ENCODE measurements at places on chromosomes 12 and 14. TPM values are rescaled to one million over a fixed set of nuclear protein-coding genes. Genes with fewer than 3 reads are reported as not detected.

- peaks cover 8% of the 10 kb centered on the region for H3K4me1 ChIP-seq
- H3K27ac ChIP-seq: no peak overlapping the region
- peaks cover 2% of the 10 kb centered on the region for H3K27me3 ChIP-seq
- no peak for DNase-seq
Observed at GRCh38 chr14:65204056-65204455, 101.7 kb upstream of the MAX start.

The ZNF268 gene
- 34.5 TPM for total RNA-seq

DNA sequence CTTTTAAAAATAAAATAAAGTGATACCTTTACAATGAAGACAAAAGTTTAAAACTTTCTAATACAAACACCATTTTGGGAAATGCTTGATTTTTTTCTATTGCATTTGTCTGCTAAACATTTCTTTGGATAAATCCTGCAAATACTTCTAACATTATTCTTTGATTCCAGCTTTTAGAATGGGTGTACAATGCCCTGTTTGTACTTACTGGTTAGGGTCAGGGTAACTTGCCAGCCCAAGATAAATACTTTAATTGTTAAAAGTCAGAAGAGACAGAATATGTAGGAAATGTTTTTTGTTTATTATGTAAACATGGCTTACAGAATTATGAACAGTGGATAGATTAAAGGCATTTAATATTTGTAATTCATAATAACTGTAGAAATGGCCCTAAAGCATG lies 60.5 kb downstream of the WASHC4 start:
- DNase-seq: no peak
- H3K36me3 ChIP-seq: peaks cover 18% of the 10 kb centered on the region
- H3K4me3 ChIP-seq: no peak overlapping the region
- peaks cover 9% of the 10 kb centered on the region for H3K4me1 ChIP-seq
- no peak overlapping the region for H3K27ac ChIP-seq
- H3K27me3 ChIP-seq: no peaks in the 10 kb centered on the region

- H3K36me3 ChIP-seq: peaks cover 2% of the 10 kb centered on the region
- H3K4me1 ChIP-seq: peaks cover 9% of the 10 kb centered on the region
- no peak overlapping the region for H3K27ac ChIP-seq
- H3K4me3 ChIP-seq: no peak overlapping the region
- no peaks in the 10 kb centered on the region for H3K27me3 ChIP-seq
- no peak for DNase-seq
Observed at GRCh38 chr12:89461649-89462612, 62.7 kb downstream of the GALNT4 start.

DNA sequence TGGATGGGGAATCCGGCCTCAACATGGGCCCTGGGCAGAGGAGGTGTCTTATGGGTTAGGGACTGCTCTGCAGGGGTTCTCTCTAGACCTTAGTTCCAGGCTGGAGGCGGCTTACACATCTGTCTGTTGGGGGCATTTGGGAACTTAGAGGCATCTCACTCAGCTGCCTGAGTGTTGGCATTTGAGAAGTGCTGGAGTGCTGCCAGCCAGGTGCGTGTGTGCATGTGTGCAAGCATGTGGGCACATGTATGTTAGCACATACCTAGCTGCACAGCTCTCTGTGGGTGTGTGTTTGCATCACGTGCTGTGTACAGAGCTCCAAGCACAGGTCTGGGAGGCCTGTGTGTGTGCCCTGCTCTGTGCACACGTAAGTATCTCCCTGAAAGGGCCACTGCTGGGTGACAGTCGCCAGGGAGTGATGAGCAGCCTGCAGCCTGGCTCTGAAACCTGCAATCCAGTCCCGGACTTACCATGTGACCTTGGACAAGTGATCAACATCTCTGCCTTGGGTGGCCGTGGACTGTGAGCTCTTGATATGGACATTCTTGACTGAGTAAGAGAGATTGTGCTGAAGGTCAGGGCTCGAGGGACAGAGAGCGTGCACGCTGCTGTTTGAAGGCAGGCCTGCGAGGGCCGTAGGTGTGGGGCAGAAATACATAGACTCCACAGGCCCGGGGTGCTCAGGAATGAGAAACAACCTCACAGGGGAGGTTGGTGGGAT lies 5.2 kb downstream of the LRTM2 start:
- DNase-seq: no peak
- H3K27ac ChIP-seq: no peak overlapping the region

DNA sequence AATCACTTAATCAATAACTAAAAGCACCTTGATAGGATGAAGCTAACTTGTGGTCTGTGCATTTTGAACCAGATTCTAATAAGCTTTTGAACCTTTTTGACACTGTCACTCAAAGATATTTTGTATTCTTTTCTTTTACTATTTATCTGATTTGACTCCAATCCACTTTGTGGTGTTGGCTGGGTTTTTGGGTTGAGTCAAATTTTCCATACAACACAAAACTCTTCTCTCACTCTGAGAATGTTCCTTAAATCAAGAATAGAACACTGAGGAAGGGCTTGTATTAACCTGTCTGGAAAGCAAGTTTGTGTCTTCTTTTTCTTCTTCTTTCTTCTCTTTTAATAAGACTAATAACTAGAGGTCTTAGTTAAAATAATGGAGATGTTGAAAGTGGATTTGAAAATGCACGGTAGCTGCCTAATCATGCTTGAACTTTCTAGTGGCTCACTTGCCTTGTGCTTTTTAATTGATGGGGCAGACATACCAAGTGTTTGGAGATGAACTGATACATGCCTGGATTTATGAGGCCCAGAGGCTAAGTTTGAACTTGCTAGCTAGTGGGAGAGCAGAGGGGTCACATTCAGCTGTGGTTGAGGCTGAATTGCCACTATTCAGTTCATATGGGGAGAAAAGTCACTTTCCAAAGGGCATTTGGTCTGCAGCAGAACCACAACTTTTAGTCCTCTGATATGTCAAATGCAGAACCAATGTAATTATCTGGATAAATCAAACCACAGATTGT lies 93.5 kb upstream of the PTHLH start:
- H3K4me1 ChIP-seq: no peaks in the 10 kb centered on the region
- no peak for DNase-seq
- no peaks in the 10 kb centered on the region for H3K36me3 ChIP-seq
- H3K4me3 ChIP-seq: no peak overlapping the region
- no peak overlapping the region for H3K27ac ChIP-seq

The DENR gene
- 68.4 TPM for total RNA-seq

DNA sequence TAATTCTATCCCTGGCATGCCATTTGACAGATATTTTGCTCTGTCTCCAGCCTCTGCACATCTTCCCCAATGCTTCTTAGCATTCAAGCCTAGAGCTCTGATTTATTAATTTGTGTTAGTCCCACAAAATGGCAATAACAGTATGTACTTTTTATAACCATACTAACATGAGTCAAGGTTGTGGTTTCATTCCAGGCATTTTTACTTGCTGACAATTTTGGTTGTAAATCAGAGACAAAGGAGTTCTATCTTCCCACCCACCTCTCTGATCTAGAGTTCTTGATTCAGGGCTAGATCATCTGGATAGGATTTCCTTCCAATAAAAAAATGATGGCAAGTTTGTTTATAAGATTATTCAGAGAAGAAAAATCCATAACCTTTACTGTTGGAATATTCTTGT lies 18.5 kb upstream of the CISTR start:
- H3K27me3 ChIP-seq: peaks cover 77% of the 10 kb centered on the region
- H3K4me3 ChIP-seq: no peak overlapping the region
- H3K27ac ChIP-seq: no peak overlapping the region
- no peaks in the 10 kb centered on the region for H3K4me1 ChIP-seq
- H3K36me3 ChIP-seq: no peaks in the 10 kb centered on the region

The PGF gene
- total RNA-seq: 3.5 TPM

The RASSF9 gene
- total RNA-seq: 4.0 TPM

The ADAM21 gene
- 0.12 TPM for total RNA-seq

The SAMD4A gene
- 10.8 TPM for total RNA-seq

- H3K4me1 ChIP-seq: peaks cover 2% of the 10 kb centered on the region
- peaks cover 3% of the 10 kb centered on the region for H3K36me3 ChIP-seq
- DNase-seq: no peak
- no peak overlapping the region for H3K27ac ChIP-seq
- peaks cover 15% of the 10 kb centered on the region for H3K27me3 ChIP-seq
Observed at GRCh38 chr12:232731-233614, 19.0 kb upstream of the SLC6A12 start.
